CD14-positive monocyte (primary cell): ENCODE measurements at places on chromosomes 5 and 9.

DNA sequence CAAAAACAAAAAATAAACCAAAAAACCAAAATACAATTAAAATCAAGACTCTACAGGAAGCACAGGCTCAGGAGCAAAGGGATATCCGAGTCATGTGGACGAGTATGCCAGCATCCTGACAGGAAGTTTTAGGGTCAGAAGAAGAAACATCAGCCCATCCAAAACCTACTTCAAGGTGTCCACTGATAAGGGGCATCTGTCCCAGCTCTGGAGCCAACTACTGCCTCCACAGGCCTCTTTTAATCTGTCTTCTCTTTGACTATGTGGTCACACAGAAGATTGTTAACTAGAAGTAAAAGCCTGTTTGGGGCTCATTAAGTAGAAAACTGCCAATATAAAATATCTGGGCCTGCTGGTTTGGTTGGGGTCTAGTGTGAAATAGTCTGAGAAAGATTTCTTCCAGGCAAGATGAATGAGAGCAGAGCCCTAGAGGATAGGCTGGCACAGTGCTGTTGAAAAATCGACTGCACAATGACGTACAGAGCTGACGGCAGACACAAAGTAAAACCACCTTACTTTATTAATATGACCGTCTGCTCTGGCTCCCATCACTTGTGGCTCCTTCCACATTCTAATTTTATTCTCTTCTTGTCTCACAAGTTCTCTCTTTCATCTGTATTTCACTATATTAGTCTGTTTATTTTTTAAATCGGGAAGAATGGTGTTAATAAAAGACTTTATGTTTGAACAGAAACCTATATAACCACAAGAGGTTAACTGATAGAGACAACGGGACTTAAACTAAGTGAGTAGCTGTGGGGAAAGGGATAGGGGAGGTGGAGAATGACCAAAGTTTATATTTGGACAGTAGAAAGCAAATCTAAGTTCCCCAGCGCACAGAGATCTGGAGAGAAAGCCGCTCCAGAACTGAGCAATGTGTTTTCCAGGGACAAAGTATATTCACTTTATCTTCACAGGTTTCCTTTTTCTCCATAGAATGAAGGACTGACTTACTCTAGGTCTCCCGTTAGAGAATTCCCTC lies 22.9 kb upstream of the MSH3 start:
- no peak for DNase-seq

DNA sequence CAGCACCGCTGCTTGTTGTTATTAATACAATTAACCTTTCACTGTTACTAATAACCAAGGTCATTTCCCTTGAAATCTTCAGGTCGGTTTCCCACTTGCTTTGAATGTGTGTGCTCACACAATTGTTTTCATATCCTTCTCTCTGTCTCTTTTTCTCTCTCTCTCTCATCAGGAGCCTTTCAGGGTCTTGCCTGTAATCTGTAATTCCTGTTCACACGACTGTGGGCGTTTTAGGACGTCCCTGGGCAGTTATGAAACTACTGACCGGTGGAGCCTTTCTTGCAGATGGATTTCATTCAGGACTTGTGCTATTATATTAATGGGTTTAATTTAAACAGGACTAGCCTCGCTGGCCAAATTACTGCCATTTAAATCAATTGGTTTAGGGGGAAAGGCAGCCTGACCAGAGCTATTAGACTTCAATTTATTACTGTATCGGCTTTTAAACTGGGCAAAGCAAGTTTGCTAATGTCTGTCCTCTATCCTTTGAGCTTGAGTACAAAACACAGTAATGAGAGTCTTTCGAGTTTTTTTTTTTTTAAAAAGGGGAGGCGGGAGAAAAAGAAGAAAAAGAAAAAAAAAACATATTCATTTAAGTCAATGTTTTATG lies 316.0 kb upstream of the TLE4 start:
- no peak for DNase-seq

GRCh38 chr9:99509065-99509745 lies 287.1 kb downstream of the SEC61B start:
- DNase-seq = no peak

DNA sequence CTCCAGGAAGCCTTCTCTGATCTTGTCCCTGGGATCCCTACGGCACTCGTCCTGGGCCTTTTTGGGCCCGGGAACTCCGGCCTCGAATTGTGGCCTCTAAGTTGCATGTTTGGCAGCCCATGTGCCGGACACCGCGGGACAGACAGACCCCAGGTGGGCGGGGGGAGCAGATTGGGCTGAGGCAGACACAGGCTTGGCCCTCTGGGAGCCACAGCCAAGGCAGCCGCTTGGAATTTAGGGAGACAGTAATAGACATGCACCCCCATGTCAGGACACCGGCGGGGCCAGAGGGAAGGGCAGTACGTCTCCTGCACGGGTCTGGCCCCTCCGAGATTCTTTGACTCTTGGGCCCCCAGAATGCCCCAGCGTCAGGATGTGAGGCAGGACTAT lies 36.2 kb downstream of the ADAMTSL2 start:
- DNase-seq = no peak

GRCh38 chr9:16100537-16101091 lies 547.8 kb downstream of the CCDC171 start:
- no peak for DNase-seq

DNA sequence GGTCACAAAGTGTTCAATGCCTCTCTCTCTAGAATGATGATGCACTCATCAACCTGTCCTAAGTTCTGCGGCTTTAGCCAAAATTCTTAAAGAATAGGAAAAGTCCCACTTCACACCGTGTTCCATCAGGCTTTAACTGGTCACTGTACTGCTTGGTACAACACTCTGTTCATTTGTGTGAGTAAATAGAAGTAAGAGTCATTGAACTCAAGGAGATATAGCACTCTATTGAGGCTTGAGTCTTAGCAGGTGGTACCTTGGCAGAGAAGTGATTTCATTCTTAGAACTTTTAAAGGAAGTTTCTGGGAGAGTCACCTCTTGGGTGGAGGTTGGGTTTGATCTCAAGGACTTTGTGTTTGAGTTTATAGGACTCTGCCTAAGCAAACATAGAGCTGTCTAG lies 92.6 kb downstream of the TENT4A start:
- no peak for DNase-seq

GRCh38 chr9:21688108-21689102 lies 114.0 kb upstream of the MTAP start:
- no peak for DNase-seq

DNA sequence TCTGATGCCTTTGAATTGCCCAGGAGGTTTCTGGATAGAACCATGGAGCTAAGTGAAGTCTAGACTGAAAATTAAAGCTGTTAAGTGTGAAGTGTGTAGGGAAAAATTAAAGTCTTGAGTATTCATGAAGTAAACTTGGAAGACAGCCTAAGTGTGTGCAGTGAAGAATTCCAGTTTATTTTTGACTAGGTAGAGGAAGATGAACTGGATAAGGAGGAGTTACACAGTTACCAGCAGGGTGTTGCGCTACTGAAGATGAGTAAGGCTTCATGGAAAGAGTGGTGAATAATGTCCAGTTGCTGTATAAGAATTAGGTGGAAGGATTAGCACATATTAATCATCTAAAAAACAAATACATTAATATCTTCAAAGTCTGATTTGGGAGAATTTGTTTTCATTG lies 5.7 kb upstream of the CHD1 start:
- DNase-seq = peak; percentile 64

- no peak for DNase-seq
Observed at GRCh38 chr9:79008916-79009315, 562.8 kb upstream of the TLE4 start.

DNA sequence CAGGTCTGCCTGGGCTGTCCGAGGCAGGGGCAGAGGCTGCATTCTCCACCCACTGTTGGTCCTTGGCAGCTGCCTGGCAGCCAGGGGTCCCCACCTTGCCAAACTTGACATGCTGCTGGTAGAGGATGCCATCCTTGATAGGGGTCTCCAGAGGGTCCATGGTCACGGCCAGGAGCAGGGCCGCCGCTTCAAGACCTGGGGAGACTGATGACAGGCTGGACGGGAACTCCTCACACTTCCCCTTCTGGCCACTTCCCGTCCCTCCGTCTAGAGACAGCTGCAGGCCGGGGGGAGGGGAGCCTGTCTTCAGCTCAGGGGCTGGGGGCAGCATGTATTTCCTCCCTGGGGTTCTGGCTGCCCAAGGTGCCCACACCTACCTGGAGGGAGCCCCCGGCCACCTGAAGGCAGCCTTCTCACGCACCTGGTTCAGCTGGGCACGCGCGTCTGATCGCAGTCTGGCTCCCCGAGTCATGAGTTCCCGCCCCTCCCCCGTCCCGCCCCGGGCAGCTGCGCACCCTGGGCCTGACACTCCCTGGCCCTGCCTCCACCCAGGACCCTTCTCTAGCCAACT lies at the start of gene DOK3:
DOK3 (minus strand) TSS at position 446 of the 571 bp plus-strand sequence; CDS start at position 160, 286 bp downstream.
- peak; percentile 86 for DNase-seq

GRCh38 chr9:110125763-110126351 lies 82.1 kb downstream of the C9orf152 start:
- no peak for DNase-seq

DNA sequence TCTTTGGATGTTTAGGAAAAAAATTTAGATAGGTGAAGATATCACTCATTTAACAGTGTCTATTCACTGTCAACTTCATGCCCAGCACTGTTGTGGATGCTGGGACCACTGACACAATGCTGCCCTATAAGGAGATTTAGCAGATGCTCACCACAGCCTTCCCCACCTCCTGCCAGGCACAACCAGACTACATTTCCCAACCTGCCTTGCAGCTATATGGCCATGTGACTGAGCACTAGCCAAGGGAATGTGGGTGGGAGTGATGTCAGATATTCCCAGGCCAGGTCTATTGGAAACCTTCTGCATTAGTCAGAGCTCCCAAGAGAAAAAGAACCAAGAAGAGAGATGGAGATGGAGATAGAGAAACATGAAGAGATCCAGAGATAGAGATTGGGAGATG lies 302.6 kb upstream of the TAS2R1 start:
- no peak for DNase-seq
